ENCODE measurements at places on chromosomes 7 and 10.

DNA sequence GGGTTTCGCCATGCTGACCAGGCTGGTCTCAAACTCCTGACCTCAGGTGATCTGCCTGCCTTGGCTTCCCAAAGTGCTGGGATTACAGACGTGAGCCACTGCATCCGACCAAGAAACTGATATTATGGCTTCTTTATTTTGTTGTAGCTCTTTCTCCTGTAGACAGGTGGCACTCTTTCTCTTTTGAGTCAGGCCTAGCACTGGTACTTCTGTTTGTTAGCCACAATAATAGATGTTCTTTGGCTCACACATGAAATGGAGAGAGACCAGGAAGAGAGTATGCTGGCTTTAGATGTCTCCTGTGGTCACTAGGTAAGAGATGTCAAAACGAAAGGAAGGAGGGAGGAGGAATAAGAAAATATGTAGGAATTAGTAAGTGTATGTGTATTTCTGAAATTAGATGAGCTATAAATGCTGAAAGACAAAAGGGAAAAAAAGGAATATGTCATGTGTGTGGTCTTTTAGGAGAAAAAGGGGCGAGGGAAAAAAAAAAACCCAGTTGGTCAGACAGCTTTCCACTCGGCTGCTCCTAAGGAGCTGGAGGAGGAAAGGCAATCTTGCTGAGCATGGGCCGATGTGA lies 78.7 kb downstream of the CLEC2L start:
- DNase-seq, result peak; percentile 47

DNA sequence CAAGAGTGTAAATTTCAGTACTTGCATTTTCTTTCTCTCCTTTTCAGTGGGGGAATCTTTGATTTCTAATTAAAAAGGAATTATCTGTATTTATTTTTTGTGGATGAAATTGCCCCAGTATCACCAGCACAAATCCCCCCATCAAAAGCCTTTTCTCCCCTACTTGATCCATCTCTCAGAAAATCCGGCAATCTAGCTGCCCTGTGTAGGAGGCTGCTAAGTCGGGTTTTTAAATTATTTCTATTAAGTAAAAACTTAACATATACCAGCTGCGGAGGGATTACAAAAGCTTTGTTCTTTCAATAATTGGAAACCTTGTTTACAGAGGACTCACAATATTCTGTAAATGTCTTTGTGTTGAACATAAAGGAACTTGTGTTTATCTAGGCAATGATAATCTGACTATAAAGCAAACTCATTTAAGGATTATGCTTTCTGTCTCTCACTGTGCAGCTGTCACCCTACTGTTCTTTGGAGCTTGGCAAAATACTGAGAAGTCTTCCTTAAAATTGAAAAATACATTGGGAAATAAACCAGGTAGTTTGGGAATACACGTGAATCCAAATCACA lies 177.4 kb upstream of the PRR15 start:
- no peak for DNase-seq

DNA sequence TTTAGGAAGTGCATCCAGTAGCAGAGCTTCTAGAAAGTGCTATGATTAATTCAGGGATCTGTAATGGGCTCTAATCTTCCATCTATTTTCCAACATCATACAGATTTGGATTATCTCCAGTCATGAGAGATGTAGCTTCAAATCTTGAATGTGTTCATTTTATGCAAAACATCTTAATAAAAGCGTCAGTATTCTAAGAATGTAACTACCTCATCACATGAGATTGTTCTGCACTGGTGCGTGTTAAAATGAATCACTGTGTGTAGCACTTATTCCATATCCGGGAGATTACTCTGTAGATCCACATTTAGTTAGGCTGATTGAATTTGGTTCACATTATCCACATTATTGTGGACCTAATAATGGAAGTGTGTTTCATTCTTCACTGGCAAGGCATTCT lies 344.9 kb upstream of the CHRM2 start:
- no peak for DNase-seq

DNA sequence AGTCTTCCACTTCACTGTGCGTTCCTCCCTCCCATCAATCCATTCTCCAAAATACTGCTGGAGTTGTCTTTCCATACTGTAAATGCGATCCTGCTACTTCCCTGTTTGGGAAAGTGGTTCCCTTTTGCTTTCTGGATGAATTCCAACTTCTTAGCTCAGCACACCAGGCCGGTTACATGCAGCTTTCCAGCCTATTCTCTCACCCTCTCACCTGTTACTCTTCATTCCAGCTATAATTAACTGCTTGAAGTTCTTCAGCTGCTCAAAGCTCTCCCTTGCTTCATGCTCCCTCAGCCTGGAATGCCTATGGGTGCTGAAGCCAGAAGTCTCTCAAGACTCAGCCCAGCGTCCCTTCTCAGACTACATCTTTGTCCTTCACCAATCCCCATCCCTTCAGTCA lies 6.0 kb upstream of the ZNRF2 start:
- no peak for DNase-seq

DNA sequence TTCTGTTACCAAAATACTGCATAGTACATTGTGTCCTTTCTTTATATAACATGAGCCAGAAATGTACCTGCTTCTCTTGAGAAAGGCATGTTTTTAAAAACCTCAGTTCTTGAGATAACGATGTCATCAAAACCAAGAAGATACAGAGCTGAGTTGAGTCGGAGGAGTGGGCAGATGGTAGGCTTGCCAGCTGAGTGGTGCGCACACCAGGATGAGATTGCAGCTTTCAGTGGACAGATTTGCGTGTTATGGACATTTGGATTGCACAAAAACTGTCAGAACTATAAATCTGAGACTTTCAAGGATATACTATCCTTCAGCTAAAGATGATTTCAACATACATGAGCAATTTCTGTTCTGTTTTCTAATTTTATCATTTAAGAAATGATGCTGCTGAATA lies 25.0 kb downstream of the PRKAR2B start:
- DNase-seq, result no peak

DNA sequence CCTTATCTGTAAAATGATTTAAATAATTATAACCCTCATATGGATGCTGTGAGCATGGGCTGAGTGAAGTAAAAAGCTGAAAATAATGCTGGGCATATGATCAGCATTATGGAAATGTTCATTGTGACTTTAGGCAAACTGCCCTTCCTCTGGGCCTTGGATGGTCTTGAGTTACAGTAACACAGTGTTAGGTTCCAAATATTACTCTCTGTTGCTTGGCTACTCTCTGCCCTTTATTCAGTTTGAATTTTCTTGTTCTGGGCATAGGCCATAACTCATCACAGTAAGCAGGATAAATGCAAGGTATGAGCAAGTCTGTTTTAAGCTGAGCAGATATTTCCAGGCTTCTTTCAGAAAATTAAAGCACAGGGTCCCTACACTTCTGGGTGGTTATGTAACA lies 868.0 kb downstream of the KCNMA1 start:
- DNase-seq, result no peak

DNA sequence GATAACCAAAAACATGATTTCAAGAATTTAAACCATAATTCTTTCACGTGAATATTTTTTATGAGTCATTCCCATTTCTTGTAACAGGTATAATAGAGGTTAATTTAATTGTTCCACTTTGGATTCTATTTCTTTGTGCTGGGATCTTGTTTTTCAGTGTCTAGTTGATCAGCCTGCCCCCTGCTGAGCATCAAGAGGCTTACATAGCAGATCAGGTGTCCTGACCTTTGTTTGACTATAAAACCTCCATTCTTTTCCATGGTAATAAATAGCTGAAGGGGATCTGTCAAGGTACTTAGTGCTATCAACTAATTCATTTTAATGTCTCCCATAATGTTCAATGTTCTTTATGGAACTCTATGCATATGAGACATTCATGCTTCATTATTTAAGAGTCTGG lies 4.9 kb downstream of the COL17A1 start:
- peak; percentile 14 for DNase-seq

GRCh38 chr10:103828107-103828506 lies 27.3 kb downstream of the SH3PXD2A start:
- no peak for DNase-seq

- DNase-seq, result no peak
These were observed 458.6 kb upstream of the KLF6 start for GRCh38 chr10:4243651-4244050.

DNA sequence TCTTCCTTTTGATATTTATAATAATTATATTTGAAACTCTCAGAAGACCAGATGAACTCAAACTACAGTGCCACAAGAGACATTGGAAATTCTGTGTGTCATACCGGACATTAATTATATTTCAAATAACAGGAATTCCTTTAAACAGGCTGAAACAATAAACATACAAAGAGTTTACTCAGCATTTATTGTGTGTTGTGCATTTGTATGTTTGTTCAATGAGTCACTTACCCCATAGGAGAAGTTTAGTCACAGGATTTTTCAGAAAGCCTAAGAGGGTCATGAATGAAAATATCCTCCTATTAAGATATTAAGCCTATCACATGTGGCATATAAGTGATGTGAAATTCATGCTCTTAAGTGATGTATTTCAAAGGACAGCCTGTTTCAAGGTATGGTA lies 566.8 kb downstream of the CNTNAP2 start:
- no peak for DNase-seq

- no peak for DNase-seq
These were observed 23.5 kb downstream of the CREB5 start for GRCh38 chr7:28435732-28436378.

GRCh38 chr10:47217113-47217512 lies 82.9 kb upstream of the GDF10 start:
- no peak for DNase-seq

Measured in bone marrow (tissue), 2 donors.